ENCODE measurements at places on chromosomes 5 and 9.

- no peak for DNase-seq
Measured at GRCh38 chr5:117888688-117889087, 1099.7 kb downstream of the DTWD2 start.

GRCh38 chr5:14246350-14247053 is 103.4 kb downstream of the TRIO start:
- no peak for DNase-seq

- no peak for DNase-seq
Measured at GRCh38 chr9:38240051-38240450, 152.5 kb upstream of the ALDH1B1 start.

DNA sequence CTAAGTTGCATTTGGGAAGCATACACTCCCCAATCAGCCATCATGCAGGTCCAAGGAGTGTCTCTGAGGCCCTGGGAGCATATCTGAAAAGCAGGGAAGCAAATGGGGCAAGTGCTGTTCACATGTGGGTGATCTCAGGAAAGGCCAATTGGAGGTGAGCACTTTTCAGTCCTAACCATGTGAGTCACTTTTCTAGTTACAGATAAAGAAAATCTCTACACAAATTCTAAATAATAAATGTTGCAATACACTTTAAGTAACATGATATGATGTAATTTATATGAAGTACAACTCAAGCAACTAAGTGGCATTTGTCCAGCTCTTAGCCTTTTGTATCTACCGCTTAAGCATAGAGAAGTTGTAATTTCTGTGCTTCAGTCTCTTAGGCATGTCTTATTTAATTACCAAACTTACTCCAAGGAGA is 18.4 kb downstream of the ADAMTS16 start:
- no peak for DNase-seq

DNA sequence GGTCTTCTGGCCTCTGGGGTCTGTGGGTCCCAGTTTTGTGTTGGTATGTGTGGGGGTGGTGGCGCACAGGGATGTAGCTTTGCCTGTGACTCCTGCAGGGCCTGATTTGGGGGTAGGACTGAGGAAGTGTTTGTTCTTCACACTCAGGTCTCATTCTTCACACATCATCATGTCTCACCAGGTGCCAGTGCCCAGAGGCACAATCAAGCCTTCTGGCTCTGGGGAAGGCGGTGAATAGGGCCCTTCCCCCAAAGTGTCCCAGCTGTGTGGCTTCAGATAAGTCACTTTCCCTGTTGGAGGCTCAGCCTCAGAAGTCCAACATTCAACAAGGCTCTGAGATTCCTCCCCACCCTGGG is 5.1 kb downstream of the DBN1 start:
- no peak for DNase-seq

- no peak for DNase-seq
Measured at GRCh38 chr5:25453500-25453899, 808.7 kb upstream of the CDH10 start.

DNA sequence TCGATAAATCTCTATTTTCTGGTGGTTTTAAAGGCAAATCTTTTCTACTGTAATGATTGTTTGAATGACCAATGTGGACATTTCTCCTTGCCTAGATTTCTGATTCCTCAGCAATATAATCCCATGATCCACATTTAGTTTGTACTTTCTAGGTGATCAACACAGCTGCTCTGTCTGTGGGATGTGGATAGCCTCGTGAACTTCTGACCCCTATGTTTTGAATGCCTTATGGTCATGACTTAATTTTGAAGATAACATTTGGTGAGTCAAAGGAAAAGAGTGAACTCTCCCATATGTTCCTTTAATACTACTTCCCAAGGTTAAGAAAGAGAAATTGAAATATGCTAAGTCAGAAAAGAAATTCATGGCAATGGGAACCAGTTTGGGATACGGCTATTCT is 147.5 kb downstream of the CAVIN4 start:
- no peak for DNase-seq
